ENCODE measurements at places on chromosomes 7 and 10.

GRCh38 chr7:115533785-115534184 lies 496.8 kb downstream of the TFEC start:
- no peak for DNase-seq

- DNase-seq, result peak; percentile 69
These were observed 30.0 kb upstream of the RNF32 start for GRCh38 chr7:156610601-156611000.

DNA sequence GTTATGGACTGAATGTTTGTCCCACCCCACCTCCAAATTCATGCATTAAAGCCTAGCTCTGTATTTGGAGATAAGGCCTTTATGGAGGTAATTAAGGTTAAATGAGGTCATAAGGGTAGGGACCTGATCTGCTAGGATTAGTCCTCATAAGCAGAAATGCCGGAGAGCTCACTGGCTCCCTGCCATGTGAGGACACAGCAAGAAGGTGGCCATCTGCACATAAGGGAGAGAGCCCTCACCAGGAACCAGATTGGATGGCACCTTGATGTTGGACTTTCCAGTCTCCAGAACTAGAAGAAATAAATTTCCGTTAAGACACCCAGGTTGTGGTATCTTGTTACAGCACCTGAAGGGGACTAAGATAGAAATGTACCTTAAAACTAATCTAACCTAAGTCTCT lies 816.1 kb upstream of the C7orf33 start:
- no peak for DNase-seq

DNA sequence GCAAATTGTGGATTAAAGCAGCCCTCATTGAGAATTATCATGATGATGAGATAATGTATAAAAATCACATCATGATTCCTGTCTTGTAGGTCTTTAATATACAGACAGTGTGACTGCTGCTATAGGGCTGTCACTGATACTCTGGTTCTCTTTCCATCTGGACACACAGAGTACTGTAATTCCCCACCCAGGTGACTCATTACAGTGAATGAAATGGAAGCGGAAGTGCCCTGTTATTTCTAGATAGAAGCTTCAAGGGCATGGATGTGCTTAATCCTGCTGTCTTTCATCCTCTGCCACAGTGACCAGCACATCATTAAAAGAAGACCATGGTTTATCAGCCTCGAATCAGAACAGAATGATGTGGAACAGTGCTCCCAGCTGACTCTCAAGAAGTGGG lies 1234.0 kb downstream of the SORCS3 start:
- DNase-seq, result no peak

- DNase-seq, result no peak
These were observed 320.5 kb downstream of the MAGI2 start for GRCh38 chr7:79132844-79133451.

GRCh38 chr7:28360739-28361138 lies 51.6 kb upstream of the CREB5 start:
- DNase-seq, result no peak

- DNase-seq, result no peak
These were observed 41.6 kb downstream of the SMNDC1 start for GRCh38 chr10:110263164-110263563.

- DNase-seq, result no peak
These were observed 704.4 kb upstream of the CELF2 start for GRCh38 chr10:10313149-10313835.

GRCh38 chr7:129832282-129832681 lies 120.5 kb downstream of the UBE2H start:
- no peak for DNase-seq

GRCh38 chr10:30990971-30991646 lies 40.6 kb downstream of the ZNF438 start:
- no peak for DNase-seq

DNA sequence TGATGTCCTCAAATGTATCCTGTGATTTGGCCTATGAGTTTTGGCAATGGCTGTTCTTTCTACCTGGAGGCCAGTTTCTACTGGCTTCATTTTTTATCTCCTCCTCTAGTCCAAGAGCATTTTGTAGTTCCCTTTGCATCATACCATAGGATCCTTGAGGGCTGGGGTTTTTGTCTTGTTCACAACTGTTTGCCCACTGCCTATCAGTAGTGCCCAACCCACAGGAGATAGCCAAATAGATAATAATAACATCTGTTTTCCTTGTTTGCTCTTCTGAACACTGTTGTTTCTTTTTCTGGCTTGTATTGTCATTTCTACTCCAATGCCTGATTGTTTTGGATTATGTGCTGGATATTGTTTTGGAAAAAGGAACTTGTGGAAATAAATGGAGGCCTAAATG lies 3.4 kb downstream of the CDK1 start:
- DNase-seq, result no peak

GRCh38 chr10:79001082-79001885 lies 67.5 kb upstream of the ZMIZ1 start:
- DNase-seq, result no peak

- DNase-seq, result no peak
These were observed 1190.3 kb upstream of the C7orf33 start for GRCh38 chr7:147400221-147400689.

GRCh38 chr10:89494575-89494974 lies 40.8 kb downstream of the SLC16A12 start:
- DNase-seq, result no peak

- no peak for DNase-seq
These were observed 193.4 kb upstream of the VWC2 start for GRCh38 chr7:49580000-49580399.

GRCh38 chr7:40329601-40330153 lies 194.9 kb downstream of the SUGCT start:
- DNase-seq, result peak; percentile 28

- no peak for DNase-seq
These were observed 43.6 kb downstream of the PPP1R3A start for GRCh38 chr7:113875224-113875623.

- DNase-seq, result peak; percentile 36
These were observed 53.4 kb downstream of the WNT2 start for GRCh38 chr7:117269417-117269816.

DNA sequence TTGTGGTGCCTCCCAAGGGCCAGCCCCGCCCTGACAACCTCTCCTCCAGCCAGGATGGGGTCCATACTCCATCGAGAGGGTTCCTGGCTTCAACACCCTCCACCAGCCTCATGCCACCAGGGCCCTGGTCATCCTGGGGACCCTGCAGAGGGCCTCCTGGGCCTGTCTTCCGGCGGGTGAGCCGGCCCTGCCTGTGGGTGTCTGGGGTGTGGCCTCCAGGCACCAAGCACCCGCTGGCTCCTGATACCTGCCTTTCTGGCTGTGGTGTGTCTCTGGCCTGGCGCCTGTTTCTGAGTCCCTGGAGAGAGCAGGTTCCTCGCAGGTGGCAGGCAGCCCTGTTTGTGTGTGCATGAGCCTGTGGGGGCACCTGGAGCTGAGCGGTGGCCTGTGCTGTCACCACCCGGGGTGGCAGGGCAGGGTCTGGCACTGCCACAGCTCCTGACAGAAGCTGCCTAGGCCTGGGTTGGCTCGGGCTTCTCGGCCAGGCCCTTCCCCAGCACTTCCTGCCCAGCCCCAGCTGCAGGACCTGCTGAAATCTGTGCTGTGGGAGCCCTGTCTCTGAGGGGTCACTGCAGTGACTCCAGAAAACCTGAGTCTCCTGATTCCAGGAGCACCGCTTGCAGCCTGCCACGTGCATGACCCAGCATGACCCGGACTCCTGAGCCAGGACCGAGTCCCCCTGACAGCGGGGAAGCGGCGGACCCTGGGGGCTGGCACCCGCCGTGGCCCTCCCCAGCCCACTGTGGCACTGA lies 18.4 kb downstream of the ADAM8 start:
- DNase-seq, result no peak

DNA sequence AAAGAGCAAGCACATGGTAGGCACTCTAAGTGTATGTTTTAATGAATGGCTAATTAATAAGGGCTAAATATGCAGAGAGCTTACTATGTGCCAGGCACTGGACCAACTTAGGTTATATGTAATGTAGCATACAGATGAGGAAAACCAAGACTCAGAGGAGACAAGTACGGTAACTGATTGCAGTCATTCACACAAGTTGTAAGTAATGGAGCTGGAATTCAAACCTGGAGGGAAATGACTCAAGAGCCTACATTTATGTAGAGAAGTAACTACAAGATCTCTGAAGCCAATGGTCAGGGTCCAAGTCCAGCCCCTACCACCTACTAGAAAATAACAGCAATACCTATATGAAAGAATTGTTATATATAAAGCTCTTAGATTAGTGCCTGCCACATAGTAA lies 97.3 kb upstream of the KCNIP2 start:
- DNase-seq, result no peak

- no peak for DNase-seq
These were observed 36.5 kb downstream of the SH3PXD2A start for GRCh38 chr10:103818765-103819374.

GRCh38 chr7:95396136-95397032 lies at the start of gene PON3:
PON3 (minus strand) TSS chr7:95396375; CDS start chr7:95396350, 25 bp downstream.
- no peak for DNase-seq

GRCh38 chr7:130222-130572 lies 62.2 kb upstream of the FAM20C start:
- DNase-seq, result no peak

GRCh38 chr7:110779339-110779738 lies 311.6 kb upstream of the LRRN3 start:
- no peak for DNase-seq

DNA sequence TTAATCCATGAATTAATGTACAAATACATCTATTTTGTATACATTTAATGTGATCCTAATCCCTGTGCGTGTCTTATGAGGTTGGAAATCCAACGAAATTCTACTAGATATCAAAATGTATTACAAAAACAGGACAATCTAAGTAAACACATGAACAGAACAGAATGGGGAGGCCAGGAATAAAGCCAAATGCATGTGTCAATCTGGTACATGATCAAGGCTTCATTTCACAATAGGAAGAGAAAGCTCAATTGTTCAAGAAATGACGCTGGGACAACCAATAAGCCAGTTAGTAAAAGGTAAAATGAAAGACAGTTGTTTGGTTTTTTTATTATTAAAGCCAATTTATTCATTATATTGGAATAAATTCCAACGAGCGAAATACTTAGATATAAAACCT lies 83.0 kb downstream of the COL13A1 start:
- no peak for DNase-seq

- no peak for DNase-seq
These were observed 186.8 kb downstream of the MACC1 start for GRCh38 chr7:20030417-20030816.

DNA sequence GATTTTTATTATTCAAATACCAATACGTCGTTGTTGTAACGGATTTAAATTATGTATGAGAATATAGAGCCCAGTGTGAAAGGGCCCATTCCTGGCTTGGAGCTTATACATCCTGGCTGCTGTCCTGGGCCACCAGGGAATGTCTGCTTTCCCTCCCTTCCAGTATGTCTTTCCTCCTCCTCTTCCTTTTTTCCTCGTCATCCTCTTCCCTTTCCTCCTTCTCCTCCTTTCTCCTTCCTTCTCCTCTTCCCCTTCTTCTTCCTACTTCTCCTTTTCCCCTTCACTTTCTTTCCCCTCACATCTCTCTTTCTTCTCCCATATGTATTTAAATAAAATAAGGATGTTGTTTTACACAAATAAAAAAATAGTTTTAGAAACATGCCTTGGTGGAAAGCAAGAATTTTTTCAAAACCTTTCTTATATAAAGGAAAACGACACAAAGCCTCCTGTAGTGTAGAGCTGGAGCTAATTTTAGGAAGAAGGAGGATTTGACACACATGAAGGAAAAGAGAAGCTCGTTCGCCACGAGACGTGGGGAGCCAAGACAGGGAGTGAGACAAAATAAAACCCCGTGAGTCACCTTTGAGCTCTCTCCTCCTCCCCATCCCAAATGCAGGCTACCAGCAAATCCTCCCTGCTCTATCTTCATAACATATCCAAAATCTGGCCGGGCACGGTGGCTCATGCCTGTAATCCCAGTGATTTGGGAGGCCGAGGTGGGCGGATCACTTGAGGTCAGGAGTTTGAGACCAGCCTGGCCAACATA lies 301.1 kb upstream of the LYZL1 start:
- no peak for DNase-seq

- DNase-seq, result no peak
These were observed 156.9 kb upstream of the NPSR1 start for GRCh38 chr7:34501156-34501555.

- DNase-seq, result no peak
These were observed 116.0 kb downstream of the ATRNL1 start for GRCh38 chr10:115209133-115209532.

- DNase-seq, result no peak
These were observed 10.4 kb downstream of the LAT2 start for GRCh38 chr7:74220229-74220628.

- DNase-seq, result no peak
These were observed at the start of gene CABCOCO1 for GRCh38 chr10:61662794-61663259. CABCOCO1 (plus strand) TSS chr10:61662929; CDS start chr10:61662973, 44 bp downstream.

DNA sequence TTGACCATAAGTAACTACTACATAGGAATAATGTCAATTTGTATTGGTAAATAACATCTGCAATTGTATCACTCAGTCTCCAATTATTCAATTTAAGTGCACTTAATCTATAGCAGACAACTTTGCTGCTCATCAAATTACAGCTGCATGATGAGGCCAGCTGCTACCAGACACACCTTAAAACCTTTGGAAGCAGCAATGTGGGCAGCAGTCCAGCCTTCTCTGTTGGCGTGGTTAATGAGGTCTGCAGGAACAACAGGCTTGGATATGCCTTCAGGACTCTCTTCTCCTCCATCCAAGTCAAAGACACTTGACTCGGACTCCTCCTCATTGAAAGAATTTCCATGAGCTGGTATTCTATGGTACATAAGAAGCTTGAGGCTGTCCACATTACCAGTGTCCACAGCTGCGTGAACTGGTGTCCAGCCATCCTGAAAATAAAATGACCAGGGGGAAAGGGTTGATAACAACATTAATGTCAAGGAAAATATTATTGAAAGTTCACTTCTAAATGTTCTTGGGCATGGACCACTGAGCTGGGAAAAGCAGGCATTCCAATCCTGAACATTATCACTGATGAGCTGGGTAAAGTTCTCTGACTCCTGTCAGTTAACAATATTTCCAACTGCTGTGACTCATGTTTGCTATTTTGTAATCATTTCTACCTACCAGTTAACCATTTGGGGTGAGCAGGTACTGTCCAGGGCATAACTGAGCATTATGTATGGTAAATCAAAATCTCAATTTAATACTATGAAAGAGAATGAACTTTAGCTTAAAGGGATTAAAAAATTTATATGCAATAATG lies 95.7 kb downstream of the CTTNBP2 start:
- peak; percentile 90 for DNase-seq

DNA sequence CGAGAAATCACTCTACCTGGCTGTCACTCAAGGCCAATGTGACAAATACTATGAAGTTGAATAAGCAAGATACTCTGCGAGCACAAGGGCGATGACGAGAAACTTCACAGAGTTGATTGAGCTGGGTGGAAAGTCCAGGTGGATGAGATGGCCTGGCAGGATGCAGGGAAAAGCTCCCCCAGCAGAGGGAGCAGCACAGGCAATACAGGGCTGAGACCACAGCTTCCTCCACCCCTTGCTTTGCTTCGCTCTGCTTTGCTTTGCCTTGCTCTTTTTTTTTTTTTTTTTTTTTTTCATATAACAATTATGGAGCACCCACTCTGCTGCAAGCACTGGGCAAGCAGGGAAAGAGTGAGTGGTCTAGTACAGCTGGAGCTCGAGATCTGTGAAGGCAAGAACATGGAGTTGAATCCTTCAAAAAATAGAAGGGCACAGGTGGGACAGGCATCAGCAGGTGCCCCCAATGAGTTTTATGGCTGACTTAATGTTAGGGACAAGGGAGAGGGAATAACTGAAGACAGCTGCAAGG lies 88.3 kb downstream of the CABCOCO1 start:
- DNase-seq, result no peak
